Naive B cell (primary cell): ENCODE measurements at places on chromosomes 3 and 15.

DNA sequence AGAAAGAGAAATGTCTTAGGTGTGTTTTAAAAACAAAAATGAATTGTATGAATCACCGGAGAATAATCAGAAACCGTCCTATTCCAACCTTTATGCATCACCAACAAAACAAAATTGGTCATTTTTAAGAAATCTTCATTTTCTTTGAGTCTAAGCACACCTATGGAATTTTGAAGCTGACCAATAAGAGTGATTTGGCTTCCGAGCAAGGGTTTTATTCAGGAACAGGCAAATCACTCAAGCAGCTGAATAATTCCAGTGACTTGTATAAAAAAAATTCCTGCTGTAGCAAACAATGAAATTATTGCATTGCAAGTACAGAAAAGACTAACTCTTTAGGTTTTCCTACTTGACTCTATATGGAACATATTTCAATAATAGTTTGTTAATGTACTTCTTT, 83.8 kb upstream of the FNDC3B start:
- DNase-seq: no peak

GRCh38 chr3:52317208-52318000, 1.3 kb downstream of the DNAH1 start:
- DNase-seq: peak; percentile 66

DNA sequence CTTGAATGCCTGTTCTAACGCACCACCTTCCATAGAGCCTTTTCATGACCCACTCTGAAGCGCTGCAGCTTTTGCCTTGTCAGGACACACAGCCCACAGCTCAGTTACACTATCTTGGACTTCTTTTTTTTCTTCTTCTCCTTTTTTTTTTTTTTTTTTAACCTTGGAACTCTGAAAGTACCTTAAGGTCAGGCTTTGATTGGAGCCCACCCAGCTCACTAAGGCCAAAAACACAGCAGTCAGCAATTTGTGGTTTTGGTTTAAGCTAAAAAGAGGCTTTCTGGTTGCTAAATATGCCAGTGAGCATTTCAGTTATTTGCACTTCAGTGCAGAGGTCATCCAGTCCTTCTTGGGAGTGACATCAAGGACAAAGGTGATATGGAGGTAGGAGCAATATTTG, 1.7 kb downstream of the SLC25A20 start:
- DNase-seq: no peak

DNA sequence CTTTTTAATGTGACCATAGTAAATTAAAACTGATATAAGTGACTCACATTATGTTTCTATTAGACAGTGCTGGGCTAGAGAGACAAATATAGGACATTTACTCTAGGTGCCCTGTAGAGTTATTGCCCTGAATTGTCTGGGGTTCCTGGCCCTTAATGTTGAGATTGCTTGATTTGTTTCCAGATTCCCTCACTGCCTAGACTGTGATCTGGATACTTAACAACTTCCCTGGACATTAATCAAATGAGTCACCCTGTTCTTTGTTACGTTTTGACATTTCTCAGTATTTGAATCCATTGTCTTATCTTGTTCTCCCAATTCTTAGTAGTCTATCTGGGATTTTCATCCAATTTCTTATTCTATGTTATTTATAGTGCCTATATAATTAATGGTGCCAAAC, 65.8 kb downstream of the DTWD1 start:
- DNase-seq: no peak
